ENCODE measurements at places on chromosomes 1 and 21. TPM values are rescaled to one million over a fixed set of nuclear protein-coding genes. Genes with fewer than 3 reads are reported as not detected.

CNIH3 gene
- 0.55 TPM for total RNA-seq

GRCh38 chr1:13706046-13706445 is 6.1 kb downstream of the PRDM2 start:
- no peaks in the 10 kb centered on the region for H3K36me3 ChIP-seq
- H3K27ac ChIP-seq = no peak overlapping the region
- H3K4me3 ChIP-seq = no peak overlapping the region
- no peak for DNase-seq

CEP170 gene
- 28.6 TPM for total RNA-seq

GRCh38 chr1:217076902-217077301 is 353.7 kb upstream of the ESRRG start:
- no peaks in the 10 kb centered on the region for H3K4me1 ChIP-seq
- no peak overlapping the region for H3K27ac ChIP-seq
- no peak for DNase-seq
- H3K27me3 ChIP-seq = no peaks in the 10 kb centered on the region
- H3K4me3 ChIP-seq = no peak overlapping the region
- no peaks in the 10 kb centered on the region for H3K36me3 ChIP-seq

ATP1B1 gene
- total RNA-seq = 89.8 TPM

GRCh38 chr1:209412036-209412435 is 171.5 kb upstream of the CAMK1G start:
- no peak for DNase-seq
- H3K27me3 ChIP-seq = no peaks in the 10 kb centered on the region
- H3K4me1 ChIP-seq = no peaks in the 10 kb centered on the region

DNA sequence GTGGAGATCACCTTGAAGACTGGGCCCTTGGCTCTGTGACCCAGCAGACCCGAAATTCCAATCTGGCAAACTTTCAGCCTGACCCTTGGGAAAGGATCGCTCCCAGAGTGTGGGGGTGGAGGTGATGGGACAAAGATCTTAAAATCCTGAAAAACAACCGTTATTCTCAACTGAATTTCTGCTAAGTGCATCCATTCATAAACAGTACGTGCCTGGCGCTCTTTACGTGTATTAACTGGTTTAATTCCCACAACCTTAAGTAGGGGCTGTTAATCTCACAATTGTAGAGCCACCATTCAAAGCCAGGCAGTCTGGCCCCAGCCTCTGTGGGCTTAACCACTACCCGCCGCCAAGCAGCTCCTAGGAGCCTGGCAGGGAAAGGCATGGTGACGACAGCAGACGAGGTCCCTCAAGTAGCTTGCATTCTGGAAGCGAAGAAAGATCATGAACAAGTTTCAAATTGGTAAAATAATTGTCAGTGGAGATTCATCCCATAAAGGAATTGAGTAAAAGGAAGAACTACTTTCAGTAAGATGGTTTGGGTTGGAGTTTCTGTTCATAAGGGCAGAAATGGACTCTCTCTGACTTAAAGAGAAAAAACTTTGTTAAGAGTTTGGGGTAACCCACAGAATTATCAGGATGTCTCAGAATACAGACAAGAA is 11.4 kb upstream of the RGS16 start:
- peaks cover 5% of the 10 kb centered on the region for H3K27me3 ChIP-seq
- H3K4me1 ChIP-seq = 0 out of 2 replicates have a peak, but pooled peaks cover 7% of the 10 kb centered on the region
- H3K27ac ChIP-seq = no peak overlapping the region
- H3K36me3 ChIP-seq = no peaks in the 10 kb centered on the region
- H3K4me3 ChIP-seq = no peak overlapping the region

TRMT1L gene
- 25.4 TPM for total RNA-seq

DNA sequence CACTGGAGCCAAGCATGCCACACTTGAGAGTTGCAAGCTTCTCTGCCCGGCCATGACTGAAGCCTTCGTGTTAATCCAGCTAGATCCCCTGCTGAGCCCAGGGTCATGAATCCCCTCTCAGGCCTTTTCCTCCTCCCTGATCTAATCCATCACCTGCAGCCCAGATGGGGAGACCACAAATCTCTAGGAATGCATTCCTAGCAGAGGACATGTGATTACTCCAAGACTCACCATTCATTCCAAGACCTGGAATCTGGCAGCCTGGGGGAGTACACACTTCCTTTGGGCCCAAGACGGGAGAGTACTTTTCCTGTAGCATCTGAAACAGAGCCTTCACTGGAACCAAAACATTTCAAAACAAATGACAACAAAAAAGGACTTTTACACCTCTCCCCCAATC is 269.3 kb upstream of the NFIA start:
- DNase-seq = no peak
- H3K27ac ChIP-seq = no peak overlapping the region
- no peaks in the 10 kb centered on the region for H3K36me3 ChIP-seq

APCS gene
- total RNA-seq = not detected

DNA sequence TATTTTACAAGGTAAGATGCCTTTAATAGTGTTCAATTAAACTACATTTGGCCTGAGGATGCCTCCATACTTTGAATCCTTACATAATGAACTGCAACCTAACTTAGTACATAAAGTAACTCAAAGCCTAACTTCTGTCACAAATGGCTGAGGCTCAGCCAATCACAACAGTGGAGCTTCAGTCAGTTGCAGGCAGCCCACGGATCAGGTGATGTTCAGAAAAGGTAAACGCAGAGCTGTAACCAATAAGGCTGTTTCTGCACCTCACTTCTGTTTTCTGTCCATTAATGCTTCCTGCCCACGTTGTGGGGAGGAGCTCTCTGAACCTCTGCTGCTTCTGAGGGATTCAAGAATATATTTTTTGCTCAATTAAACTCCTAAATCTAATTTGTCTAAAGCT is 94.8 kb upstream of the KIAA0040 start:
- H3K4me1 ChIP-seq = no peaks in the 10 kb centered on the region
- H3K27me3 ChIP-seq = no peaks in the 10 kb centered on the region
- no peak for DNase-seq

GRCh38 chr1:24910751-24911650 is 19.1 kb downstream of the RUNX3 start:
- peak overlapping the region; percentile 41 for H3K4me3 ChIP-seq
- peak; percentile 93 for DNase-seq
- H3K27me3 ChIP-seq = no peaks in the 10 kb centered on the region

- H3K27me3 ChIP-seq = peaks cover 35% of the 10 kb centered on the region
- no peaks in the 10 kb centered on the region for H3K4me1 ChIP-seq
- no peak overlapping the region for H3K4me3 ChIP-seq
- no peak for DNase-seq
These were observed 39.9 kb downstream of the OLFML2B start for GRCh38 chr1:161983725-161984124.

- H3K27ac ChIP-seq = peak overlapping the region; percentile 93
- H3K4me1 ChIP-seq = peaks cover 65% of the 10 kb centered on the region
- no peaks in the 10 kb centered on the region for H3K27me3 ChIP-seq
- no peak for DNase-seq
- peak overlapping the region; percentile 84 for H3K4me3 ChIP-seq
These were observed 971 bp downstream of the CAPZB start for GRCh38 chr1:19484338-19484797.

NCAM2 gene
- total RNA-seq = not detected

DNA sequence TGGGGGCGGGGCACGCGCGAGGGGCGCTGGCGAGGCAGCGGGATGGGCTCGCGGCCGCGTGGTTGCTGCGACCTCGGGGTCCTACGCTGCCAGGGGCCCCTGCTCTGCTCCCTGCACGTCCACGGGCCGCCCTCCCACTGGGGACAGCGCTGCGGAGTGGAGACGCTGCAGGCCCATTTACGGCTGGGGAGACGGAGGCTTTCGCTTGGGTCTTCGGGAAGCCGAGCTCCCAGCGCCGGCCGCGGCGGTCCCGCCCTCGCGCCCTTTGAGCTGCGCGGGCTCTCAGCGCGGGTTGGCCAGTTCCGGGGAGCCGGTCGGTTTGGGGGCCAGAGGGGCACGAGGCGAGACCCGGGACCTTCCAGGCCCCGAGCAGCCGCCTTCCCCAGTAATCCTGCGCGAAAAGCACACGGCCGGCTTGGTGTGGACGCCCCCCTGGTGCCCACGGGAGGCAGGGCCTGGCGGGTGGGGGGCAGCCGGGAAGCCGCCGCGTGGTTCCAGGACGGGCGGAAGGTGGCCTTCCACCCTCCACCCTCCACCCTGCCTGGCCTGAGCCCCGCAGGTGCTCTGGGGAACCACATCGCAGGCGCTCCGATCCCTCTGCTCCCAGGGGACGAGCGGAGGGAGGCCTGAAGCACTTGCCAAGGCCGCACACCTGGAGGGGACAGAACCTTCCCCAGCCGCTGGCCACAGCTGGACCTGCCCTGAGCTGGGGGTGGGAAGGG is 570 bp upstream of the PEX10 start:
- peak overlapping the region; percentile 85 for H3K4me3 ChIP-seq
- H3K4me1 ChIP-seq = peaks cover 34% of the 10 kb centered on the region
- peak; percentile 68 for DNase-seq

- no peaks in the 10 kb centered on the region for H3K36me3 ChIP-seq
- H3K27me3 ChIP-seq = no peaks in the 10 kb centered on the region
- no peak overlapping the region for H3K4me3 ChIP-seq
- no peak overlapping the region for H3K27ac ChIP-seq
- DNase-seq = no peak
These were observed 4.4 kb downstream of the B3GALT2 start for GRCh38 chr1:193181985-193182384.

DNA sequence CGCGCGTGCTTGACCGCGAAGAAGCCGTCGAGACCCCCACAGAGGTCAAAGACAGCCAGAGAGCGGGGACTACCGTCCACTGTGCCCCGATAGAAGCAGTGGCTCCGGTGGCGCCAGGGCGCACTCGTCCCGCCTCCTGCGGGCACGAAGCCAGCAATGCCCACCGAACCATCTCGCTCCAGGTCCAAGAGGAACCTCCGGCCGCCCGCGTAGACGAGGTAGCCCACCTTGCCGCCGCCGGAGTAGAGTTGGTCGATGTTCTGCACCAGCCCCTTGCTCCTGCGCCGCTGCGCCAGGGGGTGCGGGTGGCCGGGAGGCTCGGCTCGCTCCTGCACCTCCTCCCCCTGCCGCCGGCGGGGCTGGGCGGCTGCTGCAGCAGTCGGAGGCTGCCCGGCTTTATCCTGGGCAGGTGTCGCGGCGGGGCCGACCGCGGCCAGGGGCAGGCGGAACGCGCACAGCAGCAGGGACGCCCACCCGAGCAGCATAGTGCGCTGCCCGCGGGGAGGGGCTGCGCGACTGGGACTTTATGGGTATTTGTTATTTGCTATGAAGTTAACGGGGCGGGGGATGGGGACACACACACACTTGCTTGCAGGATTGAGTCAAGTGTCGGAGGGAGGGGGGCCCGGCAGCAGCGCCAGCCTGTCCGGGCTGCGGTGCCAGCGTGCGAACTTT is 844 bp downstream of the ADAMTS5 start:
- H3K4me1 ChIP-seq = no peaks in the 10 kb centered on the region
- no peak for DNase-seq
- no peaks in the 10 kb centered on the region for H3K27me3 ChIP-seq
- H3K4me3 ChIP-seq = no peak overlapping the region

- H3K36me3 ChIP-seq = peaks cover 3% of the 10 kb centered on the region
- no peaks in the 10 kb centered on the region for H3K27me3 ChIP-seq
- H3K4me3 ChIP-seq = no peak overlapping the region
These were observed 36.7 kb downstream of the ZBTB40 start for GRCh38 chr1:22488319-22488718.

DNA sequence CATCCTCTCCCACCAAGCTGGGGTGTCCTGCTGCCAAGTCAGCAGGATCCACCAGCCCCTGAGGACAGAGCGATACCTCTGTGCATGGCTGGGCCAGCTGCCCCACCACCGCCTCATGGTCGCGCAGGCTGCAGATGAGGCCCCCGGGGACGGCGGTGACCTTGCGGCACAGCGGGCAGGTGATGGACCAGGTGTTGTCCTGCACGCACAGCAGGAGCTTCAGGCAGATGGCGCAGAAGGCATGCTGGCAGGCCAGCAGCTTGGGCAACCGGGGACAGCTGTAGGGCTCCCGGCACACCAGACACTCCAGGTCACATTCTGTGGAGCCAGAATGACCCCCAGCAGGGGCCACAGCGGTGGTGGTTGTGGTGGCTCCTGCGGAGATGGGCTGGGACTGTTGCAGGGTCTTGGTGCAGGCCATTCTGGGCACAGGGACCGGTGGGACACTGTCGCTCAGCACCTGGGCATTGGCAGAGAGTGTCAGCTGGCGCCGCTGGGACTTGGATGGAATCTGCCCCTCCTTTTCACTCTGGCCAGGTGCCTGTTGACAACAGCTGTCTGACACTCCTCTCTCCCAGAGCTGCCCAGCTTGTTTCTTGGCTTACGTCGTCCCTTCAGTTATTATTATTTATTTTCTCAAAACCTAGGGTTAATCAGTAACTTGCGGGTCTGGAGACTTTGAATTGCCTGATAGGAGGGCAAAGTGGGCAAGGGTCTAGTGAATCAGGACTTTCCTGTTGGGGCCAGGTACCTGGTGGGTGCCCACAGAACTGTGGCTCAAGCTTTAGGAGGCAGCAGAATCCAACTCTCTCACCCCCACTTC is at the start of gene RNF186:
Gene RNF186 (minus strand): TSS at position 603 of the 823 bp plus-strand sequence. CDS start 182 bp downstream, at position 421.
- peak within 1 kb of the TSS; percentile 37 for H3K27ac ChIP-seq
- peaks cover 53% of the 10 kb centered on the region for H3K4me1 ChIP-seq
- H3K4me3 ChIP-seq = peak within 1 kb of the TSS; percentile 44

DNA sequence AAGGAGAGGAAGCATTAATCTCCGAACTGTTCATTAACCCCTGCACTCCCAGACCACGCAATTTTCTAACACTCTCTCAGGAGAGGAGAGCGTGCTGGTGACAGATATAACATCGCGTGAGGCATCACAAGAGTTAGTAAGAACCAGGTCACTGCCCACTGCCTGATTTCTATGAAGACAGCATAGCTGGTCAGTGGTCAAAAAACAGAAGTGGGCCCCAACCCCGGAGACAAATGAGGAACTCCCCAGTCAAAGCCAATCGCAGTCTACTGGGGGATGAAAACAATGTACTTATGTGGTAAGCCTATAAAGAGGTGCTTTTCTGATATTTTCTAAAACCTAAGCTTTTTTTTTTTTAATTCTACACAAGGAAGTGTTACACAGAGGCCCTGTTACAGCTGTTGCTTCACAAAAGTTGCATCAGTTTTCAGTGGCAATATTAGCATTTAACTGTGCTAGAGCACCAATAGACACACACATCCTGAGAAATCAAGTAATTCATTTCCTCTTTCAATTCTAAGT is 231.8 kb upstream of the IRF2BP2 start:
- peaks cover 30% of the 10 kb centered on the region for H3K4me1 ChIP-seq
- no peak overlapping the region for H3K4me3 ChIP-seq

TMEM35B gene
- 4.5 TPM for total RNA-seq

KRTAP19-1 gene
- total RNA-seq = not detected

GRCh38 chr21:39712273-39712672 is 32.7 kb upstream of the IGSF5 start:
- H3K36me3 ChIP-seq = no peaks in the 10 kb centered on the region

- no peak for DNase-seq
- peaks cover 24% of the 10 kb centered on the region for H3K4me1 ChIP-seq
These were observed 1.0 kb downstream of the MANEAL start for GRCh38 chr1:37794372-37795339.

GRCh38 chr1:172826096-172826741 is 167.3 kb downstream of the FASLG start:
- H3K27ac ChIP-seq = no peak overlapping the region
- peak; percentile 21 for DNase-seq
- H3K4me3 ChIP-seq = peak overlapping the region; percentile 46
- H3K27me3 ChIP-seq = no peaks in the 10 kb centered on the region
- no peaks in the 10 kb centered on the region for H3K36me3 ChIP-seq

TRIM46 gene
- 0.04 TPM for total RNA-seq

Data from HepG2 (cell line).